ENCODE measurements at places on chromosomes 5 and 9.

DNA sequence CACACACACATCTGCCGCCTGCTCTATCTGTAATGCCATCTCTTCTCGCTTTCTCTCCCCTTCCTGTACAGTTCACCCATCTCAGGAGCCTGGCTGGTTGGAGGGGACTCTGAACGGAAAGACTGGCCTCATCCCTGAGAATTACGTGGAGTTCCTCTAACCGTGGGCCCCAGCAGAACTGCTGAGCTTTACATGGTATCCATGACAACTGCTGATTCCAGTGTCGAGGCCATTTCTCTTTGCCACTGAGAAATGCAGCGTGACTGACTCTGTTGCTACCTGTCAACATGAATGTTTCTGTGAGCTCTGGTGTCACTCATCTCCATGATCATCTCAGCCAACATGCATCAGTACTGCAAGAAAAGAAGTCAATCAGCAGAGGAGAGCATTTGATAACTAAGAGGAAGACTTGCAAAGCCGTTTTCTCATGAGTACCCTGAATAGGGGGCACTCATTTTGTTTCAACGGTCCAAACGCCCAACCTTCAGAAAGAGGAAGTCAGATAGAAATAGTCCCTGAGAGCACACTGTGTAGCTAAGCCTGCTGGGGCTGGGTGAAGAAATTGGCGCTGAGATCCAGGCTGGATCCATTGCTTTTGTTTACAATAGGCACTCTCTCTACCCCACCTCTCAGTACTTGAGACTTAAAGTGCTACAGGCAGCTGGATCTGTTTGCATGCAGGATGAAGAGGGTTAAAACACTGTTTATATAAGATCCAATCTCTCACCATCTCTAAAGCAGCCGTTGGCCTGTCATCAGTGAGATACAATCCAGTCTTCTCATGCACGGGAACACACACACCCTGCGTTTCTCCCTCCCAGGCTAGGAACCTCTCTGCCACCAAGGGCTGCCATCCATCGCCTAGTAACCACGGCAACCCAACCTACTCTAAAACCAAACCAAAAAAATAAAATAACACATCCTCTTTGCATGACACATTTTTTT is 180.9 kb downstream of the NR3C1 start:
- peak; percentile 64 for DNase-seq

GRCh38 chr9:123647145-123647544 is 282.8 kb downstream of the DENND1A start:
- DNase-seq: no peak

DNA sequence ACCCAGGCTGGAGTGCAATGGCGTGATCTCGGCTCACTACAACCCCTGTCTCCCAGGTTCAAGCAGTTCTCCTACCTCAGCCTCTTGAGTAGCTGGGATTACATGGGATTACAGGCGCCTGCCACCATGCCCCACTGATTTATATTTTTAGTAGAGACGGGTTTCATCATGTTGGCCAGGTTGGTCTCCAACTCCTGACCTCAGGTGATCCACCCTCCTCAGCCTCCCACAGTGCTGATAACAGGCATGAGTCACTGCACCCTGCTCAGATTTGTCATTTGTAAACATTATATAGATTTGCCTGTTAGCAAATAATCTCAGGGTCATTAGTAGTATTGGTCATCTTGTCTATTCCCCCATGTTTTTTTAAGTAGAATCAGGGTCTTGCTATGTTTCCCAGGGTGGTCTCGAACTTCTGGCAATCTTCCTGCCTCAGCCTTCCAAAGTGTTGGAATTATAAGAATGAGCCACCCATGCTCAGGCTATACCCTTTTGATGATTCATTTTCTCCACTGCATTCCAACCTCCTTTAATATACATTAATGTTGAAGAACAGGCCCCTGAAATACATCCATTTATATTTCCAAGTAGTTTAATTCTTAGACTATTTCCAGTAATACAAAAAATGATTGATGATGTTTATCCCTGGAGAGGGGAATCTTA is 17.3 kb downstream of the CENPH start:
- DNase-seq: no peak

GRCh38 chr9:89631384-89631783 is 26.6 kb downstream of the GADD45G start:
- no peak for DNase-seq

DNA sequence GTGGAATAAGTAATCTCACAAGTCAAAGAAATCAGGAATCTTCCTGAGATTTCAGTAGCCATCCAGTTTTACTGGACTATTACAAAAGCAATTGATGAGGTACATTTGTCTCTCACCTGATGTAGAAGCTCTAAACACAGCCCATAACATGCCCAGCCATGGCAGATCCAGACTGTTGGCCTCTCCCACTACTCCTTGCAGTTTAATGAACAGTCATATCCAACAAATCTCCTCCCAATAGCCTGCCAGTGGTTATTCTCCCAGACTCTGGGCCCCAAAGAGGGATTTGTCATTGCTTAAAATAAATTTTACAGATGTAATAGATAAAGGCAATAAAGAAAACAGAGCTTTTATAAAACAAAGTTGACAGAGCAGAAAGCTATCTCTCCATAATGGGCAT is 80.8 kb downstream of the ZNF608 start:
- DNase-seq: no peak

GRCh38 chr5:101877451-101877850 is 418.6 kb downstream of the SLCO4C1 start:
- no peak for DNase-seq

GRCh38 chr5:105702323-105702722 is 1968.4 kb downstream of the EFNA5 start:
- DNase-seq: no peak

Measured in ascending aorta (tissue), 2 donors.